ENCODE measurements at places on chromosomes 13 and 19. TPM values are rescaled to one million over a fixed set of nuclear protein-coding genes. Genes with fewer than 3 reads are reported as not detected.

DNA sequence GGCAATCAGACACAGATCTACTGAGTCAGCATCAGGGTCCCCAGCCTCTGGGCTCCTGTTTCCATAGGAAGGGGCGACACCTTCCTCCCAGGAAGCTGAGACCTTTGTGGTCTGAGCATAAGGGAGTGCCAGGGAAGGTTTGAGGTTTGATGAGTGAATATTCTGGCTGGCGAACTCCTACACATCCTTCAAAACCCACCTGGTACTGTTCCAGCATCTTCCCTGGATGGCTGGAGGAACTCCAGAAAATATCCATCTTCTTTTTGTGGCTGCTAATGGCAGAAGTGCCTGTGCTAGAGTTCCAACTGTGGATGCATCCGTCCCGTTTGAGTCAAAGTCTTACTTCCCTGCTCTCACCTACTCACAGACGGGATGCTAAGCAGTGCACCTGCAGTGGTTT, 9.2 kb downstream of the INSL3 start:
- DNase-seq = no peak

GRCh38 chr13:96191367-96191766, 101.5 kb downstream of the HS6ST3 start:
- no peak for DNase-seq

DNA sequence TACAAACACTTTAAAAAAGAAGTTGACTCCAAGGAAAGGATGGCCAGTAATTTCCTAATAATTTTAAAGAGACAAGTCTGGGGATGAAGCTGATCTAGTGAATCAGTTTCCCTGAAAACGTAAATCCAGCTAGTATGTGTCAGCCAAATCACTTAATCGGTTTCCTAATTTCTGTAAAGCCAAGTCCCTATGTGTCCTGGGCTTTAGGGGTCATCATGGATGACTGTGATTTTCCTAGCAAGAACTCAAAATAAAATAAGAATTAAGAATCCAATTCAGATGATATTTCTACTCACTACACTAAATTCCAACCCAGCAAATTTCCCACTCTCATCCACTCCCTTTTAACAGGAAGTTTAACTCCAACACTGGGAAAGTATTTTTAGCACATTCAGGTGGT, 35.9 kb downstream of the ELF1 start:
- no peak for DNase-seq

SIGLEC10 gene
- total RNA-seq = 3.7 TPM

AP1M2 gene
- 29.0 TPM for total RNA-seq

Measured in vagina (tissue), 2 donors.